Fibroblast of upper back skin (primary cell): ENCODE measurements at places on chromosomes 12 and 14.

GRCh38 chr12:16189849-16190248 is 87.6 kb downstream of the SLC15A5 start:
- peak; percentile 28 for DNase-seq

DNA sequence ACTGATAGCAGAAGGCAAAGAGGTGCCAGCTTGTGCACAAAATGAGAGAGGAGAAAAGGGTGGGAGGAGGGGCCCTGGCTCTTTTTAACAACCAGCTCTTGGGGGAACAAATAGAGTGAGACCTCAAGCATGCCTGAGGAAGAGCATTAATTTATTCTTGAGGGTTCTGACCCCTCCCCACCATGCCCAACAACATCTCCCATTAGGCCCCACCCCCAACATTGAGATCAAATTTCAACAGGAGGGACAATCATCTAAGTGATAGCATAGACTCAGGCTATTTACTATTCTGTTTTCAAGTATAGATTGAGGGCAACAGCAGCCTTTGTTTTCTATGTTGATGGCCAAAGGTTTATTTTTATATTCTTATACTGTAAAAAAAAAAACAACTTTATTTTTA is 59.7 kb downstream of the FUT8 start:
- DNase-seq = no peak

- no peak for DNase-seq
These were observed 7.7 kb downstream of the DDN start for GRCh38 chr12:48991247-48992050.

DNA sequence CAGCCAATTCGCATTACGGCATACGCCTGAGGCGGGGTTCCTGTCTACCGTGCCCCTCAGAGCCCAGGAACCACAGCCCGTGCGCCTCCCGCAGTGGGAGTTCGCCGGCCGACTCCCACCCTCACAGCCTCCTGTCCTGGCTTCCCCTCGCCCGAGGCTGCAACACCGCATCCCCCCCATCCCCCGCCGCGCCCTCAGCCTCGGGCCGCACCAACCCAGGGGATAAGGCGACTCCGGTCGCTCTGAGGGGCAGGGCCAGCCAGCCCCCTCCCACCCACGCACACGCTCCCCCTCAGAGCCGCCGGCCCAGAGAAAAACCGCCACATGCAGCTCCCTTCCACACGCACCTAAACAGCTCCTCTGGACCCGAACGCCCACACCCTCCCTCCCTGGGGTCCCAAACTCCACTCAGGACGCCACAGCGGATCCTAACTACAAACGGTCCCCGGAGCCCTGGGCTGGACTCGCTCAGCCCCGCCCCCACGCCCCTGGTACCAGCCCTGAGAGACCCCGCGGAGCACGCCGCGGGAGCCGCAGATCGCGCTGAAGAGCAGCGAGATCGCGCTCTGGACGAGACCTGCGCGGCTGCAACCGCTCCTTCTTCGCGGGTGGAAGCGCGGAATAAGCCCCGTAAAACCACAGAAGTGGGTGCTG is at the start of gene C14orf39:
Gene C14orf39 (minus strand): TSS at position 466 of the 654 bp plus-strand sequence. CDS start 985 bp downstream, outside the sequence.
- DNase-seq = peak; percentile 52

DNA sequence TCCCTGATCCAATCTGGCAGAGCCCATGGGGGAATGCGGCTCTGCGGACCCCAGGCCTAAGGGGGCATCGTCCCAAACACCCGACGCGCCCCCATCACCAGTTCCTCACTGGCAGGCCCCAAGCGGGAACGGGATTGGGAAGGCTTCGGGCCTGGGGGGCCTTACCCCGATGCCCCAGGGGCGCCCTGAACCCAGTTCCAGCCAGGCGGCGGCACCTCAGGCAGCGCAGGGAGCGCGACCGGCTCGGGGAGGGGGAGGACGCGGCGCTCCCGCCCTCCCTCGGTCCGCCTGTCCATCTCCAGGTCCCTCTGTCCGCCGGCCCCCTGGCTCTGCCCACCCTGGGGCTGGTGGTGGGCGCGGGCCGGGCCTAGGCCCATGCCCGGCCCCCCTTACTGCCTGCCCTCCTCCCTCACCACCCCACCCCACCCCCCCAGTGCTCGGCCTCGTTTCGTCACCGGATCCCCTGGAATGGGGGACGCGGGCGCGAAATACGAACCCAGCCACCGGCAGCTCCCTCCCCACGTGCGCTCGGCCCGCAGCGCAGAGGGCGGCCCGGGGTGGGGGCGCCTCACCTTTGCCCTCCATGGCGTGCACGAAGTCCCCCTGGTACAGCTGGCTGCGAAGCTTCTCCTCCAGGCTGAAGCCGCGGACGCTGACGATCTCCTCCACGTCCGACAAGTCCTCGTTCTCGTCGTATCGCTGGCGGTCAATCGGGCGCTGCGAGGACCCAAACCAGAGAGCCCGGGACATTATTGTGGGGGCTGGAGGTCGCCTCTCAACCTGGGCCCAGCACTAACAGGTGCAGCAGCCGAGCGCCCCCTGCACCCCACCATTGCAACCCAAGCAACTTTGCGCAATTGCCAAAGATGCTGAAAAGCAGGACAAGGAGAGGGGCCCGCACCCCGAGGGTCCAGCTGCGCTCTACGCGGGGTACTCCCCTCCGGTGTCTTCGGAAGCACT is 2.3 kb downstream of the KDM2B start:
- DNase-seq = peak; percentile 37

- DNase-seq = no peak
These were observed 159.1 kb downstream of the ANO4 start for GRCh38 chr12:100953677-100954076.

DNA sequence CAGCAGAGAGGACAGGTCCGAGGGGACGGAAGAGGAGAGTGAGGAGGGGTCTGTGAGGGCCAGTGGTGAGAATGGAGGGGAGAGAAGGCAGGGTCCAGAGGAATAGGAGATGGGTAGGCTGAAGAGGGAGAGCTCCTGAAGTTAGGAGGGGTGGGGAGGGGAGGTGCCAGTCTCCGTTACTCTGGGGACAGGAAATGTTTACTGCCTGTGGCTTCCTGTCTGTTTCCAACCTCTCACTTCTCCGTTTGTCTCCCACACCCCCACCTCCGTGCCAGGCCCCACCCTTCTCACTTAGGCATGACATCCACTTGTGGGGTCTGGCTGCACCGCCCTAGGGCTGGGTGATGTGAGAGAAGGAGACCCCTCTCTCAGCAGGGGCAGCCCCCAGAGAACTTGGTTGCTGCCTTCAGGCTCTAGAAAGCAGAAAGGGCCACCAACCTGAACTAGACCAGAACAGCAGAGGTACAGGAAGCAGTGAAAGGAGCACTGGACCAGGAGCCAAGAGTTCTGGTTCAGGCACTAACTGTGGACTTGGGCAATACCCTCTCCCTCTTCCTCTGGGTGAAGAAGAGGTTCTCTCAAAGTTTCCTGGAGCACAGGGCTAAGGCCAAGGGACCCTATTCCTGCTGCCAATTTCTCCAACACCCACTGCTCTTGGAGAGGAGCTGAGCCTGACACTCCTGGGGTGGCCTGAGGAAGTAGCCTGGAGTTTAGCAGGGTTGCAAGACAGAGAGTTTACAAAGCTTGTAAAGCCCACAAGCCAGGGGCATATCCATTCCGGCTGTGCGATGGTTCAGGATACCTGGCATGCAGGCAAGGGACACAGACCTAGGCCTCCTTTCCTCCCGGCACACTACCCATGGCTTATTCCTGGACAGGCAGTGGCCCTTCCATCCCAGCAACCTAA is 5.5 kb downstream of the ITGA5 start:
- no peak for DNase-seq

- DNase-seq = no peak
These were observed 20.8 kb downstream of the FAM222A start for GRCh38 chr12:109734219-109735000.

GRCh38 chr12:103758310-103759089 is 82.5 kb downstream of the NT5DC3 start:
- DNase-seq = no peak

DNA sequence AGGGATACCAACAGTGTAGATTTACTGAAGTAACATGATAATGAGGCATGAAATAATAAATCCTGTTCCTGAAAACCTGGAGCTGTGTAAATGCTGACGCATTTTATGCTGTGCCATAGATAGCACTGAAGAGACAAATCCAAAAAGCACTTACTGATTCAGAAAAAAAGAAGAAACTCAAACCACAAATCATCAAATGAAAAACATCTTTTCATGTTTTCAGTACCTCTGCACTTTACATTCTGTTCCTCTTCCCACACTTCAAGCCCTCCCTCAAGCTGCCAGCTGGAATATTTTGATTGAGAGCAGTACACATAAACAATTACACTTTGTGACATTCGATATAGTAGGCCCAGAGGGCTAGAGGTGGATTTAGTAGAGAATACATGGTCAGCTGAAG is 362.3 kb downstream of the NAV3 start:
- DNase-seq = peak; percentile 73

DNA sequence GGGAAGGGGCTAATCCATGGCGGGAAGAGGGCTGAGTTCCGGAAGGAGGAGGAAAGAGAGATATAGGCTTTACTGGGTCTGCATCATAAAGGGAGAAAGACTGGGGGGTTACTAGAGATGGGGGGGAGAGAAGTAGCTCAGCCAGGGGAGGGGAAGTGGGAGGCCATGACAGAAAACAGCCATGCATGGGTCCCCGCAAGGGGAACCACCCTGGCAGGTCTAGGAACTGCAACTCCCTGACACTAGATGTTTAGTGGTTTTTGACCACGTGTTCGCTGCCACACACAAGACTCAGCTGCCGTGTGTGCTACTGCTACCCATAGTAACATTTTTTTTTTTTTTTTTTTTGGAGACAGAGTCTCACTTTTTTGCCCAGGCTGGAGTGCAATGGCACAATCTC is 145.0 kb downstream of the RIMBP2 start:
- no peak for DNase-seq

DNA sequence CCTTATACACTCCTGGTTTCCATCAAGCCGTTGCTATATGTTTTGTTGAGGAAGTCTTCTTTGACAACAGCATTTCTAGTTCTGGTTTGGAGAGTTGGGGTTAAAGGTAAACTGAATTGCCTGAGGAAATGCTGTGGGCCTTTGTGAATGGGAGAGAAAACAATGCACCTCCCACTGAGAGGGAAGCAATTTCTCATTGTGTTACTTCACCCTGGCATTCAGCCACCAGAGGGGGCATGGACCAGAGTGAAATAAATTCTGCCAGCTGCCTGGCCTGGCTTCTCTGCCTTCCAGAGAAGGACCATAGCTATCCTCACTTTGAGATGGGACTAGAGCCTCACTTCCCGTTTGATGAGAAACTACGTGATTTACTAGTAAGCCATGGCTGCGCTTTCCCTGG is 475.3 kb downstream of the EGLN3 start:
- peak; percentile 32 for DNase-seq
